ENCODE measurements at places on chromosomes 5 and 9.

GRCh38 chr9:34628656-34629490 is at the start of gene ARID3C:
TSS of gene ARID3C (minus strand) at chr9:34629066. CDS start at chr9:34628014, 1,052 bp downstream.
- DNase-seq: no peak

DNA sequence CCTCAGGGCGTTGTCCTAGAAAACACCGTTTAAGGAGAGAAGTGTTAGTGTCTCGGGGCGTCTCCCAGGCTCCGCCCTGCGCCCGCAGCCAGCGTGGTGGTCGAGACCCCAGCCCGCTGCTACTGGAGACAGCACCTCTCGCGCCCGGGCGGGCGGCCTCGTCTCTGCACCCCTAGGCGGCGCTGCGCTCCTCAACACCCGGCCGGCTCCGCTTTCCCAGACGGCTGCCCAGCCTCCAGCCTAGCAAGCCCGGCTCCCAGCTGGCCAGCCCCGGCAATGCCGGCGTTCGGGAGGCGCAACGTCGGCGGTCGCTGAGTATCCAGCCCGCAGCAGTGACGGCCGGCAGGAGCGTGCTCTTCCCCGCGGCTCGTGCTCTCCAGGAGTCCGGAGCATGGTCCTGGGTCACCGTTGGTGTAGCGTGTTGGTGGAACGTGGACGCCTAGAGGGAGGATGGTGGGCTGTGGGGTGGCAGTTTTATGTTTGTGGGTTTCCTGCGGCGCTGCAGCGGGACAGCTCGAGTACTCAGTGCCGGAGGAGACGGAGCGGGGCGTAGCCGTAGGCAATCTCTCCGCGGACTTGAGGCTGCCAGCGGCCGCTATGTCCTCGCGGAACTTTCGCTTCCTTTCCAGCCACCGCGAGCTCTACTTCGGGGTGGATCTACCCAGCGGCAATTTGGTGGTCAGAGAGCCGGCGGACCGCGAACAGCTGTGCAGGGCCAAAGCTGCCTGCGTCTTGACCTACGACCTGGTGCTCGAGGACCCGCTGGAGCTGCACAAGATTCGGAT is 536 bp downstream of the PCDHAC1 start:
- peak; percentile 11 for DNase-seq

DNA sequence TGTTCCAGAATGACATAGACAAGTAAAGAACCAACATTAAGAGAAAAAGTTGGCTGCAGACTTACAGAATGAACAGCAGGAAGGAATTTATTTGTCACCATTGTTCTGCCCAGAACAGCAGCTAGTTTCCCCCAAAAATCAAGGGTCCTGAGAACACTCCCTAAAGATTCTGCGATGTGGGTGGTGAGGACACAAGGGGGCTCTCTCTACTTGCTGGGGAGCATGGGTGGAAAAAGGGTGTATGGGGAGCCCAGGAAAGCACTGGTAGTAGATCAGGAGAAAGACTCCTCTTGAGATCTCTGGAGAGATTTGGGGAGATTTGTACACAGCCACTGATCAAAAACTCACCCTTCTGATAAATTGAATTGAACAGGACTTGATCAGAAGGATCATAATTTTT is 316.5 kb downstream of the KCTD16 start:
- no peak for DNase-seq

- peak; percentile 35 for DNase-seq
These were observed 17.7 kb downstream of the C9orf40 start for GRCh38 chr9:74935008-74935407.

GRCh38 chr5:6576861-6577501 is 55.9 kb downstream of the NSUN2 start:
- peak; percentile 57 for DNase-seq

GRCh38 chr5:38497946-38498345 is 58.5 kb downstream of the LIFR start:
- peak; percentile 22 for DNase-seq

DNA sequence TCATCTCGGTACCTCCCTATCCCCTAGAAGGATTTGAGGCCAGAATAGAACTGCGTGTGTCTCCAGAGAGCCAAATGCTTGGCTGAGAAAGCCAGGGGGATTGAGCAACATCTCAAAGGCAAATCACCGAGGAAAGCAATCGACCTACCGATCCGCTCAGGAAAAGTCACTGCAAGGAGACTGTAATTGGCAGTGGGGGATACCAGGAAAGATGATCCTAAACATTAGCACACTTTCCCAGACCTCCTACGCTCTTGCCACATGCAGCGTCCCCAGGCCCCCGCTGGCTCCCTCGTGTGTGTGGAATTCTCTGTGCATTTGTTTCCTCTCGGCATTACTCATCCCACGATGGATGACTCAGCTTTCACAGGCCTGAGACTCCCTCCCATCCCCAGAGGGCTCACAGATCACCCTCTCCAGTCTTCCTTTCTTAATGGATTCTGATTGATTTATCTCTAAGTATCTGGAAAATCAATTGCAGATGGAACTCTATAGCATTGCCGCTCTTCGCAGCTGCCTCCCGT is 82.2 kb upstream of the ICE1 start:
- peak; percentile 99 for DNase-seq

- no peak for DNase-seq
These were observed 47.7 kb upstream of the TTC39B start for GRCh38 chr9:15354713-15355112.

- no peak for DNase-seq
These were observed 224.8 kb downstream of the ENC1 start for GRCh38 chr5:74415695-74416102.
